Activated naive CD4-positive, alpha-beta T cell treated with anti-CD3 and anti-CD28 coated beads for 36 hours (primary cell): ENCODE measurements at places on chromosomes 1 and 21. TPM values are rescaled to one million over a fixed set of nuclear protein-coding genes. Genes with fewer than 3 reads are reported as not detected.

DNA sequence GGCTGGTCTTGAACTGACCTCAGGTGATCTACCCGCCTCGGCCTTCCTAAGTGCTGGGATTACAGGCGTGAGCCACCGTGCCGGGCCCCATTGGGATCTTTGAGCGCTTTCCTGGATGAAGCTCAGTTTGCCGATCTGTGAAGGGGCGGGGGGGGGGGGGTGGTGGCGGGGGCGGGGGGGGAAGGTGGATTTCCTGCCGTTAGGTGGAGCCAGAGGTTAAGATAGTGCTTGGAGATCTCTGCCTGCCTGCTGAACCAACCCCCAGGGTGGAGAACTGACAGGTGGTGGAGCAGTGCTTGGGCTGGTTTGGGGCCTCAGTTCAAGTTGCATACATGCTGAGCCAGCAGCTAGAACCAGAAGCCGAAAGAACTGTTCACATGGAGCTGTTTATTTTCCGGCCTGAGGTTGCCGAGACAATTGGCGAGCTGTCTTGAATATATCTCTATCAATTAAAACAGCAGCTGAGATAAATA lies 1.7 kb downstream of the TMCC2 start:
- H3K27ac ChIP-seq, result peak overlapping the region; percentile 93
- H3K4me1 ChIP-seq, result peaks cover 41% of the 10 kb centered on the region
- peak; percentile 89 for DNase-seq
- peak overlapping the region; percentile 96 for H3K4me3 ChIP-seq
- H3K27me3 ChIP-seq, result peaks cover 16% of the 10 kb centered on the region

Gene CDA
- total RNA-seq, result not detected

GRCh38 chr1:203186446-203187303 lies at the start of gene CHI3L1:
Gene CHI3L1 (minus strand): TSS chr1:203186704. CDS start chr1:203186623, 81 bp downstream.
- peaks cover 4% of the 10 kb centered on the region for H3K4me1 ChIP-seq
- peaks cover 2% of the 10 kb centered on the region for H3K27me3 ChIP-seq
- DNase-seq, result no peak
- no peaks in the 10 kb centered on the region for H3K36me3 ChIP-seq
- H3K27ac ChIP-seq, result no peak within 1 kb of the TSS

Gene UBE2J2
- 48.5 TPM for total RNA-seq

Gene NFASC
- total RNA-seq, result 0.10 TPM
